Fibroblast of mammary gland (primary cell): ENCODE measurements at places on chromosomes 6 and 20.

GRCh38 chr6:169981969-169982368 is 230.5 kb downstream of the ERMARD start:
- DNase-seq = no peak

- DNase-seq = no peak
These were observed 1189.1 kb downstream of the GRIK2 start for GRCh38 chr6:102582569-102582968.

DNA sequence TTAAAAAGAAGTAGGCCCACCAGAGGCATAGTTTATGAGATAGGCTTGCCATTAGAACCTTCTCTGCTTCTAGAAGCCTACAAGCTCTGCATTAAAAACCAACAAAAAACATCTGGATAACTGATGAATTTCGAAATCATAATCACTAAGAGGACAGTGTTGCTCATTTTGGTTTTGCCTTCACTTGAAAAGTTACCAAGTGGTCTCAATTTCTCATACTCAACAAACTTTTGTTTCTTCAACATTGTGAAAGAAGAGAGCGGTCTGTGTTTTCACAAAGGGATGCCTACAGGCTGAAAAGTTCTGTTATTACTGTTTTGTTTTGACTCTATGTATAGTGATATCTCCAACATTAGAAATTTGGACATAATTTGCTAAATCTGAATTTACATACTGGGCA is 98.9 kb downstream of the PDSS2 start:
- peak; percentile 44 for DNase-seq

- DNase-seq = no peak
These were observed 23.1 kb upstream of the CGA start for GRCh38 chr6:87118054-87118453.

DNA sequence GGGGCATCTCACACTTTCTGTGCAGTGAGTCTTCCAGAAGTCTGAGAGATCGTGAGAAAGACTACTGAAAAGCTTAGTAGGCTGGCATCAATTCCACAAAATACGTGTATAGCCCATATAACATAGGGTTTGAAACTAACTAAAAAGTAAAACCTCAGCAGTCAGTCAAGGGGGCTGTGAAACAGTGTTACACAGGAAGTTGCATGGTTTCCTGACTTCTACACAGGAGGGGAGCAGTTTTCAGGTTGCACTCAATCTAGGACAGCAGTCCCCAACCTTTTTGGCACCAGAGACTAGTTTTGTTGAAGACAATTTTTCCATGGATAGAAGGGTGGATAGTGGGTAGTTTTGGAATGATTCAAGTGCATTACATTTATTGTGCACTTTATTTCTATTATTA is 4.7 kb upstream of the LY86 start:
- DNase-seq = no peak

DNA sequence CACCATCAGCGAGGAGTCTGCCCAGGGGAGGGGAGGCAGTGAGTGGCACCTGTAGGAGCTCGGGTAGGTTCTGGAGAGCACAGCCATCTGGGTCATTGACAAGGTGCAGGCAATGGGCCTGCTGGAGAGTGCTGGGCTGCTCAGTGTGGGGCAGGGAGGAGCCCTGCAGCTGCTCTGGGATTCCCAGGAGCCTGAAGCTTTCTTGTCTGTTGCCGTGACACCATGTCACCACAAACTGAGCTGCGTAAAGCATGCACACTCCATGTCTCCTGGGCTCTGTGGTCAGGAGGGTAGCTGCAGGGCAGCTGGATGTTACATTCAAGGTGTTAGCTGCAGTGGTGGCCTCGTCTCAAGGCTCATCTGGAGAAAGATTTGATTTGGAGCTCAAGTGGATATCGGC is 4.5 kb upstream of the SLC22A1 start:
- DNase-seq = no peak

- no peak for DNase-seq
These were observed 600.4 kb downstream of the HTR1B start for GRCh38 chr6:76862936-76863335.

DNA sequence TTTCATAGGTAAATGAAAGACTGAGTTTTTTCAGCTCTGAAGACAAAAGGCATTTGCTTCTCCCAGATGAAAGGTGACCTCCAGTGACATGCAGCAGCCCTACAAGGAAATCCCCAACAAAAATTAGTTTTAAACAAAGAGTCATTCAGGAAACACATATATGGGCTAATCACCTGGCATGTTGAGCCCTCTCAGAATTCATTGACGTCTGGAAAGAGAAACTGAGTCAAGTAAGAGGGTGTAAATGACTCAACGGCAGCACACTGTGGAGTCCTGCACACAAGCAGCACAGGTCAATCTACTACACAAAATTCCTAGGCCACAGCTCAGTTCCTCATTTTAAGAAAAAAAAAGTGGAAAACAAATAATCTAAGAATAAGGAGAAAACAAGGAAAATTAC is 592.3 kb downstream of the EPHA7 start:
- DNase-seq = no peak

- no peak for DNase-seq
These were observed 91.7 kb downstream of the ELOVL5 start for GRCh38 chr6:53257001-53257400.

GRCh38 chr6:36826520-36827227 is 12.6 kb downstream of the CPNE5 start:
- peak; percentile 40 for DNase-seq

GRCh38 chr6:163147994-163148393 is 266.5 kb upstream of the QKI start:
- DNase-seq = no peak

- peak; percentile 61 for DNase-seq
These were observed 1.9 kb downstream of the PTK7 start for GRCh38 chr6:43077981-43078511.

GRCh38 chr6:11552442-11552841 is 14.9 kb downstream of the TMEM170B start:
- DNase-seq = no peak

- no peak for DNase-seq
These were observed 428.6 kb downstream of the HACE1 start for GRCh38 chr6:104431096-104431495.

GRCh38 chr6:11525468-11526155 is 11.9 kb upstream of the TMEM170B start:
- DNase-seq = peak; percentile 88

- DNase-seq = no peak
These were observed 231.0 kb downstream of the QKI start for GRCh38 chr6:163645560-163645959.

DNA sequence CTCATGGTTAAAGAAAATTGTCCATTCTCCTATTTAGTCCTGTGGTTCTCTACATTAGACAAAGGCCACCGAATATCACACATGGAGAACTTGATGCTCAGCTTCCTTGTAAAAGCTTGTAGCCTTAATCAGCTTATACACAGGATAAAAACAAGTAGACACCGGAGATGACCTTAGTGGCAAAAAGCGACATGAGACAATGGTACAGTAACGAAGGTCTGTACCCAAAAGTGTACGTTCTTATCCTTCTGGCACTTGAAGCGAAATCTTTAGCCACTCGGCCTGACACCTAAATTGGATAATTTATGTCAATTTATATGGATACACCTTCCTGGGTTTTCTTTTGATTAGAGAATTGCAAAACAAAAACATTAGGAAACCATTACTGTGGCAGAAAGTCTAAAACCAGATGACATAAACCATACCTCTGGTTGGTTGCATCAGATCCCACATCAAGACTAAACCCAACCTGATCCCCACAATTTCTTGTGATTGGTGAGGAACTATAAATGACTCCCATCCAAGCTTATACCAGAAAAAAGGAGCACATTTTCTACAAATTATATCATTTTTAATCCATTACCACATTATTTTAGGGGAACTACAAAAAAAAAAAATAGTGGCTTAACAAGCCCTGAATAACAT is 6.1 kb downstream of the RBM39 start:
- DNase-seq = peak; percentile 47

- no peak for DNase-seq
These were observed 79.5 kb downstream of the FYN start for GRCh38 chr6:111793711-111794111.

GRCh38 chr6:72288592-72288991 is 333.3 kb upstream of the KCNQ5 start:
- no peak for DNase-seq

DNA sequence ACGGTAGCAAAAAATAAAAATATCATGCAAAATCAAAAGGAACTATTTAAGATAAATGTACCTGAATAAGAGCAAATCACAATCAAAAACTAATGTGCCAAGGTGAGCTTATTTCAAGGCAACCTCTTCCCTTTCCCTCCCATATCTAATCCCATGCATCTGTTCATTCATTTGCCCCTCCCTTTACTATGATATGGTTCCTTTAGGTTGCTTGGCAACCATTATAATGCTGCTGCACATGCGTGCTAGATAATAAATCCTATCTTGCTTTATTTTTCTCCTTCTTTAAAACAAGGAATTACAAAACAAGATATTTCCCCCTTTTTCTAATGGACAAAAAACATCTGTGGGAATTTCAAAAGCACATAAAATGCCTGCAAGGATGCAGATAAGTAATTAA is 318.2 kb upstream of the POU3F2 start:
- DNase-seq = no peak

GRCh38 chr20:35030136-35030535 is 62.5 kb downstream of the TRPC4AP start:
- no peak for DNase-seq

DNA sequence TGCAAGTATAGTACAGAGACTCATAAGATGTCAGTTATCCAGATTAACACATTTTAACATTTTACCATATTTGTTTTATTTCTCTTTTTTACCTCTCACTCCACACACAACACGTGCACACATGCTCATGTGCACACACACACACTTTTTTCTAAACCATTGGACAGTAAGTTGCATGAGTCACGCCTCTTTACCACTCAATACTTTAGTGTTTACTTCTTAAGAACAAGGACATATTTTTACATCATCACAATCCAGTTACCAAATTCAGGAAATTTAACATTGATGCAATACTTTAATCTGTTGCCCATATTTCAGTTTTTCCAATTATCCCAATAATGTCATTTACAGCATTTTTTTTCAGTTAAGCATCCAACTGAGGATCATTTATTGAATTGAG is 109.0 kb downstream of the RIN2 start:
- peak; percentile 76 for DNase-seq

- DNase-seq = peak; percentile 42
These were observed 8.5 kb downstream of the HLA-DMB start for GRCh38 chr6:32932132-32932868.

DNA sequence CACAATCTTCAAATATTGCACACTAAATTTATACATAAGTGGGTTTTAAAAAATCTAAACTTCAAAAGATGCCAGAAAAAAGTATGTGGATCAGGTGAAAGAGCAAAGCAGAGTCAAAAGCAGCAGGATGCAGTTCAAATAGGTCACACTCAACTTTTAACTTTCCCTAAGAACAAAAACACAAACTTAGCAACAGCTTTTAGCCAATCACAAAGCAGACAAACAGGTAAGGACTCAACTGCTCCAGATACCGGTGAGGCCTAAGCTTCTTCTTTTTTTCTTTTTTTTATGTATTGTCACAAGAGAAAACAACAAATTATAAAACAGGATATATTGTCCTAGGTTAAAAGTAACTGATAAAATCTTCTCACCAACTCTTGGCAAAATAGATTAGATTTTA is 74.7 kb downstream of the SESN1 start:
- no peak for DNase-seq

GRCh38 chr6:112956696-112957535 is 609.8 kb downstream of the RFPL4B start:
- peak; percentile 97 for DNase-seq

- peak; percentile 67 for DNase-seq
These were observed 276.0 kb downstream of the NRN1 start for GRCh38 chr6:5730585-5731263.

DNA sequence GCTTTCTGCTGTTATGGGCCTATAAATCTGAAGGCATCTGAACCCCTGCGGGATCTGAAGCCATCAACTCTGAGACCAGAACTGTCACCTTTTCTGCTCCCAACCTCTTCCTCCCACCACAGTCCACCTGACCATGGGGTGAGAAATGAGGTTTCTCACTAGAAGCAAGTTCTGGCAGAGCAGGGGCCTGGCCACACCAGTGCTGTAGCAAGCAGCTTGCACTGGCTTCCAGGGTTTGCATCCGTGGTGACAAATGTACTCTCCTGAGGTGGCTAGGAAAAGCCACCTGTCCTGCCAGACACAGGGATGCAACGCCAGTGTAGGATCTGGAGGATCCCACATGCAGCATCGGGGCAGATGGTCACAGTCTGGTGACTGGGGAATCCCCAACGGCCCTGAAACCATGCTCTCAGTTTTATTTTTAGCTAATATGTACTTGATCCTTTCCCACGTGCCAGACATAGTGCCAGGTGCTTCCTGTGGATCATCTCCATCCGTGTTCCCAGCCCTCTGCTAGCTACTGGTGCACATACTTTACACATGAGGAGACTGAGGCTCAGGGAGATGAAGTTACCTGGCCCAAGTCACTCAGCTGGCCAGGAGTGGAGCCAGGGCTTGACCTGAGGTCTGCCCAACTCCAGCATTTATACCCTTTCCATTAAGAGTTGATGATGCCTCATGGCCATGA is 122.1 kb upstream of the SPACA1 start:
- DNase-seq = no peak

- DNase-seq = no peak
These were observed 31.5 kb downstream of the KDM1B start for GRCh38 chr6:18186540-18187250.

DNA sequence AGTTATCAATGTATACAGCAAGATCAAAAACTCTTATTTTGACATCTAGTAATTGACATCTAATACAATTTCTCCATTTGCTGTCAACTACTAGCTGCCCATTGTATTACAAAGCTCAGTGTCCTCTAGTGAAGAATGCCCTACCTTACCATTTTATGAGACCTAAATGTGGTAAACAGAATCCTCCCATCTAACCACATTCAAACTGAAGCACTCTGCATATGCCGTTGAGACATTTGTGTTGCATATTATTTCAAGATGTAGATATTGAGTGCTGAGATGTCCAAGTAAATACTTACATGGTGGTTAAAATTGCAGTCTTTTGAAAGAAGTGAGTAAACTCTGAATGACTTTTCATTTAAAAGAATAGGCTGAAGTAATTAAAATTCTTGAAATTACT is 597 bp upstream of the GLYATL3 start:
- DNase-seq = no peak

DNA sequence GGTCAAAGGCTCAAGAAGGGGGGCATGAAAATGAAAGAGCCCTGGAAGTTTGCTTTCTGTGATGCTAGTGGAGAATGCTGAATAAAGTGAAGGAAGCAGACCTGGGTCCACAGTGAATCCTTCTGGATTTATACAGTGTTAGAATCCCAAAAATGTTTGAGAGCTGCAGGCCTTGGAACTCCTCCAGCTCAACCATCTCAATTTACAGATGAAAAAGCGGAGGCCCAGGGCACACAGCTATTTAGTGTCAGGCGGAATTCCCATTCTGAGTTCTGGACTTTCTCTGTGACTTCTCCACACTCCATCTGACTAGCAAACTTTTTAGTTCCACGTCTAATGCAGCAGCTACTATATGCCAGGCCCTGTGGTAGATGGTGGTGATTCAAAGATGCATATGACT is 1.5 kb upstream of the PRSS35 start:
- no peak for DNase-seq

DNA sequence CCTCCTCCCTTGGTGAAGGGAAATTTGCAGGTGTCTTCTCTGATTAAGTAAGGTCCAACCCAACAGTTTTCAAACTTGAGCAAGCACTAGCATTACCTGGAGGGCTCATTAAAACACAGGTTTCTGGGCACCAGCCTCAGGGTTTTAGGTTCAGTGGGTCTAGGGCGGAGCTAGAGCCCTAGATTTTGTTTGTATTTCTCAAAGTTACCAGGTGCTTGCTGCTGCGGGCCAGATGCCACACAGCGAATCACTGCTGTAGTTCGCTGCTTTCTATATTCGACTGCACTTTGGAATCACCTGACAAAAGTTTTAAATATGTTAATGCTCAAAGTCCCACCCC is 869 bp downstream of the COL21A1 start:
- no peak for DNase-seq

- no peak for DNase-seq
These were observed 32.1 kb downstream of the FAM83B start for GRCh38 chr6:54878718-54879117.
